Pancreas (tissue), 10 donors: ENCODE measurements at places on chromosomes 12 and 14. TPM values are rescaled to one million over a fixed set of nuclear protein-coding genes. Genes with fewer than 3 reads are reported as not detected.

Gene RNASE7
- 0.11 TPM for polyA plus RNA-seq

Gene TRPV4
- polyA plus RNA-seq: 4.9 TPM

Gene KLRB1
- polyA plus RNA-seq: not detected

Gene RNF212B
- polyA plus RNA-seq: not detected
